ENCODE measurements at places on chromosomes 2 and 18.

GRCh38 chr2:130375291-130376266 lies 19.7 kb downstream of the PTPN18 start:
- DNase-seq, result no peak

- no peak for DNase-seq
Measured at GRCh38 chr2:143685421-143686078, 556.3 kb downstream of the ARHGAP15 start.

DNA sequence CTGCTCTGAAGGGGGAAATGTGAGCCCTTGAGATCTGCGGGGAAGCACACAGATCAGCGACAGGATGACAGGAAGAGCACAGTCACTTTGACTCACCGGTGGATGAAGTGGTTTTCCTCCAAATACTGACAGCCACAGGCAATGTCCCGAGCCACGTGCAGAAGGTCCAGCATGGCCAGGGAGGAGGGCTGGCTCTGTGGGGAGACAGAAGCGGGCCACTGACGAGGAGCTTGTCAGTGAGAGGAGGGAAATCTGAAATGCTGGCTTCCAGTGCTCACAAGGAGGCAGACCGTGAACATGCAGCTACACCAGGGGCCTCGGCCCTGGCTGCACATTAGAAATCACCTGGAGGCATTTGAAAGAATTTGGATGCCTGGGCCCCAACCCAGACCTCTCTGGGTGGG lies 98.7 kb downstream of the CLIP4 start:
- DNase-seq, result no peak

DNA sequence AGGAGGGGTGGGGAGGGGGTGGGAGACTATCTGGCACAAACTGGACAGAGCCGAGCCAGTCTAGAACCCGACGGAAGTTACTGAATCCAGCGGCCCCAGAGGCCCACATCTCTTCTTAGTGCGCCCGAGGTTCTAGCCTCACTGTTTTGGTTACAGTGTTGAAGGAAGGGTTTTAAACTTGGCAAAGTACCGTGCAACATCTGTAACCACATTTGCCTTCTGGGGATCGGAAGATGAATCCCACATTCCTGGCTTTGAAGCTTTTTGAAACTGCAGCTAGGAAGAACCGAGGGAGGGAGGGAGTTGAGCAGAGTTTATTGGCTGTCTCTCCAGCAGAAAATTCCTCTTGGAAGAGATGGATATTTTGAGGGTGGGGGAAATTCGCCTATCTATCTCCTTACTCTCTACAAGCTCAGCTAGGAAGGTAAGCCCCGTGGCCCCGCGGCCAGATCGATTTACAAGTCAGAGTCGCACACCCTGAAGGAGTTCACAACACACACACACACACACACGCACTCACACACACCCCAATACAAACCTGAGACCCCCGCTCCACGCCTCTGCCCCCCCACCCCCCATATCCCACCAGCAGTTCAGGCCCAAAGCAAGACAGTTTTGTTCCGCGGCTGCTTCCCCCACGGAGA lies 1.0 kb downstream of the ACVR1 start:
- no peak for DNase-seq

GRCh38 chr2:189569295-189569910 lies 11.2 kb downstream of the SLC40A1 start:
- no peak for DNase-seq

DNA sequence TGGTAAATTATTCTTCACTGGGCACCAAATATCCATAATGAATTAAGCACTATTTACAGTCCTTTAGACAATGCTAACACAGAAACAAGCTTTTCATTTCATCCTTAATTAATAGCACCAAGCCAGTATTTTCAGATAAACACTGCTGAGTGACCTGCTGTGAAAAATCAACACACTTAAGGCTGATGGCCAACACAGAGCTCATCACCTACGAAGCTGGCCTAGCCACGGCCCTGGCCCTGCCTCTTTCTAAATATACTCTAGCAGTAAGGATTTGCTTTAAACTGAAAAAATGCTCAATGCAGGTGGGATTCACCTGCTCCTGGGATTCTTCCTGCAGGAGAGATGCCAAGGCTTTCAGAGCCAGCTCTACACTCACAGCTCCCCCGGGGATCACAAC lies 18.4 kb downstream of the CYB5A start:
- no peak for DNase-seq

Measured in stimulated activated CD4-positive, alpha-beta T cell treated with anti-CD3 and anti-CD28 coated beads, Interleukin-15, amount 100 ng/mL, for 1 hour (primary cell).